Renal cortical epithelial cell (primary cell): ENCODE measurements at places on chromosomes 5 and 9. TPM values are rescaled to one million over a fixed set of nuclear protein-coding genes. Genes with fewer than 3 reads are reported as not detected.

The CARTPT gene
- total RNA-seq = not detected in 2 replicates

The SLIT3 gene
- total RNA-seq = 0.69 and 3.3 TPM in 2 replicates

The PCDHA7 gene
- 0.87 and 1.4 TPM in 2 replicates for total RNA-seq

The DIAPH1 gene
- total RNA-seq = 73.1 and 113 TPM in 2 replicates

The FLT4 gene
- 0.35 and 0.55 TPM in 2 replicates for total RNA-seq

The BARHL1 gene
- not detected in 2 replicates for total RNA-seq

The TRAF2 gene
- 16.3 and 21.9 TPM in 2 replicates for total RNA-seq

The ANKRD55 gene
- not detected in 2 replicates for total RNA-seq

The DEPDC1B gene
- total RNA-seq = 5.7 and 17.9 TPM in 2 replicates

The AK8 gene
- 2.3 TPM in 1 of 2 replicates, not detected in the other for total RNA-seq

The PCDHA4 gene
- total RNA-seq = 4.2 and 9.6 TPM in 2 replicates

The HACD4 gene
- total RNA-seq = 2.3 and 3.0 TPM in 2 replicates

The SPATA31D4 gene
- total RNA-seq = not detected in 2 replicates

The GAS1 gene
- 0.65 and 1.0 TPM in 2 replicates for total RNA-seq

The SPARC gene
- 103 and 242 TPM in 2 replicates for total RNA-seq

The PCDHGC4 gene
- 1.1 TPM in 1 of 2 replicates, not detected in the other for total RNA-seq

The SHISAL2B gene
- 0.20 TPM in 1 of 2 replicates, not detected in the other for total RNA-seq

The KIF12 gene
- total RNA-seq = 12.3 and 40.1 TPM in 2 replicates

The TMEM252 gene
- 0.20 TPM in 1 of 2 replicates, not detected in the other for total RNA-seq

The NR6A1 gene
- 6.0 and 6.1 TPM in 2 replicates for total RNA-seq

The IFNE gene
- total RNA-seq = 9.5 TPM in 1 of 2 replicates, not detected in the other

The RLN2 gene
- total RNA-seq = 0.52 and 1.1 TPM in 2 replicates

The NUTM2G gene
- not detected in 2 replicates for total RNA-seq

The PCDHGB5 gene
- total RNA-seq = 9.4 and 17.8 TPM in 2 replicates

The CDH9 gene
- not detected in 2 replicates for total RNA-seq

The GLIPR2 gene
- 33.5 and 73.1 TPM in 2 replicates for total RNA-seq

The CATSPER3 gene
- 0.10 TPM in 1 of 2 replicates, not detected in the other for total RNA-seq

The SERF1A gene
- 8.6 and 14.4 TPM in 2 replicates for total RNA-seq

The LCN10 gene
- total RNA-seq = not detected in 2 replicates

The PCDHGB3 gene
- 0.52 and 2.3 TPM in 2 replicates for total RNA-seq

The PCDHB9 gene
- total RNA-seq = 0.17 and 0.60 TPM in 2 replicates

The ZNF618 gene
- 3.5 and 30.6 TPM in 2 replicates for total RNA-seq

The FREM1 gene
- total RNA-seq = 0.60 TPM in 1 of 2 replicates, not detected in the other

The FOXD1 gene
- 7.3 and 9.6 TPM in 2 replicates for total RNA-seq

The PTGS1 gene
- total RNA-seq = 1.9 and 2.4 TPM in 2 replicates

The SLC45A2 gene
- total RNA-seq = not detected in 2 replicates

The MYOT gene
- total RNA-seq = not detected in 2 replicates

The GRIN1 gene
- 0.30 TPM in 1 of 2 replicates, not detected in the other for total RNA-seq

The NR5A1 gene
- not detected in 2 replicates for total RNA-seq

The ADAMTS19 gene
- 0.30 TPM in 1 of 2 replicates, not detected in the other for total RNA-seq

The ECM2 gene
- 0.20 TPM in 1 of 2 replicates, not detected in the other for total RNA-seq

The LECT2 gene
- not detected in 2 replicates for total RNA-seq

The AHRR gene
- 0.17 and 2.4 TPM in 2 replicates for total RNA-seq
